Stimulated activated CD8-positive, alpha-beta memory T cell treated with anti-CD3 and anti-CD28 coated beads, Interleukin-4, amount 100 ng/mL, for 4 hours (primary cell): ENCODE measurements at places on chromosomes 3 and 15.

- DNase-seq = no peak
These were observed 331 bp downstream of the RNU6-1 start for GRCh38 chr15:67839499-67839928.

DNA sequence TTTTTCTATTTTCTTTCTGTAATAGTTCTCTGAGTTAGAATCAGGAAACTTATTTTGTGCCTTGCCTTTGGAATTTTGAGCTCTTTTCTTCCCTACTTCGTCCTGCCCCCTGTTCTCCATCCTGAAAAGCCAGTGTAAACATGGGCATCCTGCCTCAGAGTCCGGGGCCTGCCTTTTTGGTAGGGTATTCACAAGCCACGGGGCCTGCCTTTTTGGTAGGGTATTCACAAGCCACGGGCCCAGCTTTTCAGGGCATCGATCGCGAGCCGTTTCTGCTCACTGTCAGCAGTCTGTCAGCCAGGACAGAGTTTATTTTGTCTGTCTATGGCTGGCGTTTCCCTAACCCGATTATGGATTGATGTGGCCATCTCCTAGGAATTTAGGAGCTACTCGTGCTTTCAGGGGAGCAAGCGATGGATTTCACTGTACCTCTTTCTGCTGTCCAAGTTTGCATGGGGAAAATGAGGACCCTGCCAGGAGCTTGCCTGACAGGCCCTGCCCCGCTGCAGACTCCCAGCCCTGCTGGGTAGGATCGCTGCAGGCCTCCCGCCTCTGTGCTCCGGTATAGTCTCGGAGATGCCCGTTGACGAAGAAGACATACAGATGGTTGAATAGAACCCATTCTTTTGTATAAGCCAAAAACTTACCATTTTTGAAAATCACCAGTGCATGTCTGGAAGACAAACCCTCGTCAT is 12.8 kb downstream of the SYNM start:
- no peak for DNase-seq

DNA sequence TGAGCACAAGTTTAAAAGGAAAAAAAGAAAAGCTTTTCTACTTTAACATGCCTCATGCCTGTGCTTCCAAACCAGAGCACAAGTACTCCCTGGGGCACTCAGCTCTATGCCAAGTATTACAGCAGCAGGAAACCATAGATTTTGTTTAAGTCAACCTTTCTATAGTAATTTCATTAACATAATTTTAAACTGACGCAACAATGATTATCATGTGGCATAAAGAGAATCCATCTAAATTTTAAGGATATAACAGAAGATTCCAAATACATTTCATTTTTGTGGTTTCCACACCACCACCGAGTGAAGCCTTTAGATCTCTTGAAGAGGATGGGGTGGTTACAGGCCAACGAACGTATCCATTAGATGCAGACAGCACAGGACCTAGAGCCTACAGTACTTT is 112.1 kb downstream of the TNIK start:
- no peak for DNase-seq

- DNase-seq = no peak
These were observed 131.1 kb downstream of the ROBO2 start for GRCh38 chr3:77171026-77171425.

DNA sequence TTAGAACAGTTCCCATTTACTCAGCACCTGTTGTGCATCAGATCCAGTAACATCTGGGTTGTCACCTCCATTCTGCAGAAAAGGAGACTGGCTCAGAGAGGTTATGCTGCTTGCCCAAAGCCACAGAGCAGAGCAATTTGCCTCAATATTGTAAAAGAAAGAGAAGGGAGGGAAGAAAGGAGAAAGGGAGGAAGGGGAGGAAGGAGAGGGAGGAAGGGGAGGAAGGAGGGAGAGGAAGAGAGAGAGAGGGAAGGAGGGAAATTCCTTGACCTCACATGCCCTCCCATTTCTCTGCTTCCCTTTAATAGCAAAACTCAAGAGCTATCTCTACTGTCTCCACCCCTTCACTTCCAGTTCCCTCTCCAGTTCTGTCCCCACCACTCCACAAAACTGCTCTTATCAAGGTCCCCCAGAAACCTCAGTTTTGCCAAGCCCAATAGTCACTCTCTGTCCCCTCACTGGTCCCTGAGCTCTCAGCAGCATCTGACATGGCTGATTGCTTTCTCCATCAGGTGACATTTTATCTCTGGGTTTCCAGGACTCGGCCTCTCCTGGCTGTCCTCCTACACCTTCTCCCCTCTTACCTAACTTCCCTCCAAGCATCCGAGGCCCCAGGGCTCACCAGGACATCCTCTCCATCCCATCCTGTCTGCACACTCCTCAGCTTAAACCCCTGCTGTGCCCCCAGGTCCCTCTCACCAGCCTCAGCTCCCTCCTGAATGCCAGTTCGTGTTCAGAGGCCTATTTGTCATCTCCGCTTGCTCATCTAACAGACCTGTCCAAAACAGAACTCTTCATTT is 104.7 kb upstream of the LINGO1 start:
- no peak for DNase-seq

GRCh38 chr15:76203346-76204108 is 107.7 kb downstream of the ETFA start:
- DNase-seq = no peak

DNA sequence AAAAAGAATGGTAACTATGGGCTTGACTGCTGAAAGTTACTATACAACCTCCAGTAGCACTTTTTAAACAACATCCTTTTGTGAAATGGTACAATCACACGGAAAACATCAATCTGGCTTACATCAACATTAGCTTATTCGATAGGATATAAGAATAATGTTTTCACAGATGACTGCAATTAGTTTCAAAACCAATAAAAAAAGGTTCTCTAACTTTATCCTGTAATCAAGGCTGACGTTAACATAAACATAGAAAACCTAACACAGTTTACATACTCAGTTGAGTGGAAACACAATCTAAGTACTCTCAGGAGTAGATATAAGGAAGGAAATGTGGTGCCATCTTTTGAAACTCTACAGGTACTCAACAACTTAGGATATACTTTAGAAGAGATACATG is 102.2 kb downstream of the DLG1 start:
- DNase-seq = no peak

DNA sequence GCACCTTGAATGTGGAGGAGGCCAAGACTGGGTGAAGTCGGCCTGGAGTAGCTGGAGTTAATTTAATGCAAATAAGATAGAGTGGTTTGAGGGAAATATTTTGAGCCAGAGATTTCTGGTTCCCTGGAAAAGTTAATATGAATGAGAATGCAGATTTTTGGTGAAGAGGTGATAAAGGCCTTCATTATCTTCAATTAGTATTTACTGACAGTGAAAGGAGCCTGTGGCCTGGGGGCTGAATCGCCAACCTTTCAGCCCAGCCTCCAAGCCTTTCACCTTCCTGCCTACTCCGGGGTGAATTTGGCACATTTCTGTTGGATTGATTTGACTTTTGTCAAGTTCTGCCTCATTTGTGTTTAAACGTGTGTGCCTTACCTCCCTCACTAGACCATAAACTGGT is 147.8 kb downstream of the SOX2 start:
- no peak for DNase-seq

DNA sequence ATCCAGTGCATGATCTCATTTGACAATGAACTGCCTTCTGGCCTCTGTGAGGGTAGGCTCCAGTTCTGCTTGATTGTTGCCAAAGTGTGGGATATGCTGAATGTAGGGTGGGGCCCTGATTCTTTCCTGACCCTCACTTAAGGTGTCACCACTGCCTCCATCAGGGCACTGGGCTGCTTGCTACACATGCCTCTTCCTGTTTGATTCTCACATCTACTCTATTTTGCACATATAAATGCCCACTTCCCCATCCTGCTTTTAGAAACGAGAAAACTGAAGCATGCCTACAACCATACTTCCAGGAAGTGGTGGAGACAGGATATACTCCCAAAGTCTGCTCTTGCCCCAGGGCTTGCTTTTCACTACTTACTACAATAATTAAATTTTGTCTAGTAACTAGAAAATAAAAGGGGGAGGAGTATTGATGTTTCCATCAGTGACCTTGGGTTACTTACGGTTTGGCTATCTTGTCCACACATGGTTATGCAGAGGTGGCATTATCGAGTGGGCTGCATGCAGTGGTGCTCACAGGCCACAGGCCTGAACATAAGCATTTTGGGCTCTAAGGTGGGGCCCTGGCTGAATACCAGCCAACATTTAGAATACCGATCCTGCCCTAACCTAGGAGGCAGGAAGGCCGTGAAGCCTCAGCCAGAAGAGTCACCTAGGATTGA is 6.7 kb downstream of the ZDHHC3 start:
- DNase-seq = no peak

GRCh38 chr3:85254738-85255137 is 295.9 kb downstream of the CADM2 start:
- no peak for DNase-seq

DNA sequence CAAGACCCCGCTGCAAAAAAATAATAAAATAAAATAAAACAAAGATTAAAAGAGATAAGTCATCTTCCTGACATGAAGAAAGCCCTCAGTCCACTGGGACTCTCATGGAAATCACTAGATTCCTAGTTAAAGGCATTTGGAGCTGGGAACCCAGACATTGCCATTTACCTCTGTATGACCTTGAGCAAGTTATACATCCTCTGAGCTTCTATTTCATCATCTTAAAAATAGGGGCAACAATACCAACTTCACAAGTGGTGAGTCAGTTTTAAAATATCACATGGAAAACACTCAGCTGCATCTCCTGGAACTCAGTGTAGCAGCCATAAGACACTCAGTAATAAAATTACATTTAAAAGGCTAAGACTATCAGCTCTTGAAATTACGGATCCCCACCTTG is 334.8 kb downstream of the ERC2 start:
- DNase-seq = no peak

GRCh38 chr15:63042877-63043334 is 359 bp downstream of the TPM1 start:
- no peak for DNase-seq

DNA sequence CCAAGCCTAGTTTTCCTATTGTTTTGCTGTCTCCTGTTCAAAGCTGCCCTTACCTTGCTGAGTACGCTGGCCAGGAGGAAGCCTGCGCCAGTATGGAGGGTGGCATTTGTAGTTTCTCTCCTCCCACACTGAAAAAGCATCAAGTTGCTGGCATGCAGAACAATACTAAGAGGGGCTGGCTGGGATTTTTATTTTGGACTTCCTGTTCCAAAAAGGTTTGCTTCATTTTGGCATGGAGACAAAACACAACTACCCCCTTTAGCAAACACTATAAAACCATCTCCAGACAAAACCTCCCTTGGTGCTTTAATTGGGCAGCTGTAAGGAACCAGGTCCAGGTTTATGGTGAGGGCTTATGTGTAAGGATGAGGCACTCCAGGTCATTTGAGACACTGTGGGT is 457.6 kb downstream of the PDCD6IP start:
- DNase-seq = no peak

DNA sequence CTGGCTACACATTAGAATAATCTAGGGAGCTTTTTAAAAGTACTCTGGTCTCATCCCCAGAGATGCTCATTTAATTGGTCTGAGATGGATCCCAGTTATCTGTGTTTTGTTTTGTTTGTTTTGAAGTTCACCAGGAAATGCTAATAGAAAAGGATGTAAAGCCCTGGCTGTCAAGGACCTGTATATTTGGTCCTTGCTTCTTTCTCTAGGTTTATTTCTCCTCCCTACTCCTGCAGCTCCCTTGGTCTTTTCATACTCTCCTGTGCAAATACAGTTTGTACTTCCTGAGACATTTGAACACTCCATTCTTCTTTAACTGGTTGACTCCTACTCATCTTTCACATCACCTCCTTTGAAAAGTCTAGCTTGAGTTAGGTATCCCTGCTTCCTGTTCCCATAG is 3.3 kb downstream of the PIK3CA start:
- DNase-seq = no peak

DNA sequence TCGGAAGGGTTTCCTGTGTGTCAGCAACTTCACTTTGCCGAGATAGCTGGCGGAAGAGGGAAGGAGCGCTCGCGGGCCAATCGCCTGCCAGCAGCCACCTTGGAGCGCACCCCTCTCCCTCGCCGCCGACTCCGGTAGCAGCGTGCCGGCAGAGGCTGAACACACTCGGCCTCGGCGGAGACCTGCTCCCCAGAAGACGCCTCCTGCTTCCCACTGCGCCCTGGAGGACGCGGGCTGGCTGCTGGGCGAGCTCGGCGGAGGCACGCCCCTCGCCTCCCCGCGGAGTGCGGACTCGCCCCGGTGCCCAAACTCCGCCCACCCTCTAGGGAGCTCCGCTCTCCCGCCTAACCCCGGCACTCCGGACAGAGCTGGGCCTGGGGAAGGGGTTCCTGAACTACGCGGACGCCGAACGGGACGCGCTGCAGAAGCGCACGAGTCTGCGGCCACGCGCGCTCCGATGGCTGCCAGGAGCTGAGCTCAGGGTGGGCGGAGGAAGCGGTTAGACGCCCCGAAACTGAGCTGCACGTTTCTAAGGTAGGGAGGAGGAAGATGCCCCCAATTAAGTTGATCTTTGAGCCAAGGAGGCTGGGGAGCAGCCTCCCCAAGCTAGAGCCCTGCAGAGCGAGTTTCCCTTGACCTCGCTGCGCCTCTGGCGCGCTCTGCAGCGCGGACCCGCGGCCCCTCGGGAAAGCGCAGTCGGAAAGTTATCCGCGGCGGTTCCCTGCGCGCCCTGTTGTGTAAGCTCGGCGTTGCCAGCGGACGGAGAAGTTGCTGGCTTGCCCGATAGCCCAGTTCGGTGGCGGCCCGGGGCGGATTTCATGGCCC is at the start of gene P2RY1:
TSS of gene P2RY1 (plus strand) at position 356 of the 825 bp plus-strand sequence. CDS start 652 bp downstream, outside the sequence.
- DNase-seq = no peak

DNA sequence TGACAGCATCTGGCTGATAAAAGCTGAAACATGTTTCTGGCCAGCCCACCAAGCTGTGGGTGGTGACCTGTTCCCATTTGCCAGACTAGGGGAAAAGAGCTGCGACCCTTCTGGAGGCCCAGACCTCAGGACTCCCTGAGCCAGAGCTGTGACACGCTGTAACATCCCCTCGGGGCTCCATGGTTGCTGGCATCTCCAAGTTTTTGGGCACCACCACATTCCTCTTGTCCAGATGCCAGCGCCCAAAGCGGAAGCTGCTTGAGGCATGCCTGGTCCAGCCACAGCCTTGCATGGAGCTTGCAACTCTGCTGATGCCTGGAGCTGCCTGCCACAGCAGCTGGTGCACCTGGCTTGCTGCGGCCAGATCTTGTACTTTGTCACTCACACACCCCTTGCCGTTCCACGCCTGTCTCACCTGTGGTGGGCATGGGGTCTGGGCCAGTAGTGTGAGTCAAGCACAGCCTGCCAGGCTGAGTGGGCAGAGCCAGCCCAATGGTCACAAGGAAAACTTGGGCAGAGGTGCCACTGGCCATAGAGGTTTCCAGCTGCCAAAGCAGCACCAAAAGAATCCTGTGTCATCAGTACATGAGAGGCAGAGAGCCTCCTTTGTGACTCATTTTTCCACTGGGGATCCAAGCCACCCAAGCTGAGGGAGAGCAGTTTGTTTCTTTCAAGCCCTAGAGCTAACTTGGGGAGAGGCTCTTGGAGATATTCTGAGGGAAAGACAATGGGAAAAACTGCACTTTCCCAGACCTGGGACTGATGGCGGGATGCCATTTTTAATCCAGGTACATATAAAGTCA is 45.7 kb upstream of the PTX3 start:
- no peak for DNase-seq
